CD4-positive, CD25-positive, alpha-beta regulatory T cell (primary cell): ENCODE measurements at places on chromosomes 7 and 10. TPM values are rescaled to one million over a fixed set of nuclear protein-coding genes. Genes with fewer than 3 reads are reported as not detected.

- DNase-seq: peak; percentile 68
Measured at GRCh38 chr10:6082496-6083395, 6.1 kb upstream of the RBM17 start.

GRCh38 chr7:99623702-99624447 is 7.1 kb downstream of the ZSCAN25 start:
- no peak for DNase-seq

DNA sequence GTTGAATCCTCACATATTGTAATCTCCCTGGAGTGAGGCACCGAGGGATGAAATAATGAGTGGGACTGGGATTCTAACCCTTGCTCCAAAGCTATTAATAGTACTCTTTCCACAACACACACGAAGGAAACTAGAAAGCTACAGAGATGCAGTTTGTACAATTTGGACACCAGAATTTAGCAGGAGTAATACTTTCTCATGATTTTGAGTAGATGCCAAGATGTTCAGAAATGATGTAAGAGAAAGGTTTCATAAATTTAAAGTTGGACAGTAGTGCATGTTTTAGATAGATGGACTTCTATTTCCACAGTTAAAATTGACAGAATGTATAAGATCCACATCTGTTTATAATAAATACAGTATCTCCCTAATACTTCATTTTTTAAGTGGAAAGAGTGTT is 46.5 kb downstream of the PRR15 start:
- no peak for DNase-seq

Gene ASZ1
- total RNA-seq: not detected
